Stimulated activated CD4-positive, alpha-beta T cell treated with anti-CD3 and anti-CD28 coated beads, Interleukin-2, amount 100 ng/mL, for 24 hours (primary cell): ENCODE measurements at places on chromosomes 1 and 21.

- no peak for DNase-seq
Observed at GRCh38 chr1:162552684-162553252, 8.8 kb upstream of the UAP1 start.

DNA sequence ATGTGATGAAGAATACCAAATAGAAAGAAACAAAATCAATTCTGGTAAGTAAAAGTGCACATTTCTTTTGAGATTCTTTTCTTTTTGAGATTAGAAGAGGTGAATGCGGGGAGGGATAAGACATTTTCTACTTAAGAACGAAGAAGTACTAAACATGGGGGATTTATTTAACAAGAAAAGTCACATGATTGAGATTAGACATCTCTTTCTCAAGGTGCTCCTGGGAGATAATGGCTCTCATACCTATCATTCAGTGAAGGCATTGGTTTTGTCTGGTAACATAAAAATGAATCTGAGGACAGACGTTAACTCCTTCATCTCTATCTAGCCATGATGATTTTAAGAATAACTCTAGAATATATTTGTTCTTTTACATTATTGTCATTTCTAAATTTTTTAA is 147.9 kb upstream of the SAMSN1 start:
- no peak for DNase-seq

- DNase-seq, result no peak
Observed at GRCh38 chr21:28025111-28025510, 967.6 kb downstream of the LTN1 start.

GRCh38 chr1:11787251-11787803 is 18.4 kb downstream of the MTHFR start:
- DNase-seq, result no peak

- DNase-seq, result no peak
Observed at GRCh38 chr1:179077396-179077795, 4.5 kb upstream of the TOR3A start.

- DNase-seq, result no peak
Observed at GRCh38 chr1:21703318-21703963, 34.3 kb upstream of the RAP1GAP start.

DNA sequence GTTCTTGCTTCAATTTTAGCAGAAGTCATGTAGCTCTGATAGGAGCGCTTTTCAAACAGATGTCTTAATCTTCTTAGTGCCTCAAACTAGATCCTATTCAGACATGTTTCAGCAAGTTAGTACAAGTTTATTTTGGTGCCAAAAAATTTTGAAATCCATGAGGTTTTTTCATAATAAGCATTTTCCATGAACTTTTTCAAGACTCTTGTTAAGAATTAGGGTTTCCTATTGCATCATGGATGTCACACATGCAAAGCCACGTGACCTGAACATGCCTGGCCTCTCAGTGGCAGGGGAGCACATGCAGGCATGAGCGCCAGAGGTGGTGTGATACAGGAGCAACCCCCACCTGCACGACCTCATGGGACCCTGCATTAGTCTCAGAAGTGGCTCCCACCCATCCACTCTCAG is 67.6 kb downstream of the POFUT2 start:
- DNase-seq, result no peak

DNA sequence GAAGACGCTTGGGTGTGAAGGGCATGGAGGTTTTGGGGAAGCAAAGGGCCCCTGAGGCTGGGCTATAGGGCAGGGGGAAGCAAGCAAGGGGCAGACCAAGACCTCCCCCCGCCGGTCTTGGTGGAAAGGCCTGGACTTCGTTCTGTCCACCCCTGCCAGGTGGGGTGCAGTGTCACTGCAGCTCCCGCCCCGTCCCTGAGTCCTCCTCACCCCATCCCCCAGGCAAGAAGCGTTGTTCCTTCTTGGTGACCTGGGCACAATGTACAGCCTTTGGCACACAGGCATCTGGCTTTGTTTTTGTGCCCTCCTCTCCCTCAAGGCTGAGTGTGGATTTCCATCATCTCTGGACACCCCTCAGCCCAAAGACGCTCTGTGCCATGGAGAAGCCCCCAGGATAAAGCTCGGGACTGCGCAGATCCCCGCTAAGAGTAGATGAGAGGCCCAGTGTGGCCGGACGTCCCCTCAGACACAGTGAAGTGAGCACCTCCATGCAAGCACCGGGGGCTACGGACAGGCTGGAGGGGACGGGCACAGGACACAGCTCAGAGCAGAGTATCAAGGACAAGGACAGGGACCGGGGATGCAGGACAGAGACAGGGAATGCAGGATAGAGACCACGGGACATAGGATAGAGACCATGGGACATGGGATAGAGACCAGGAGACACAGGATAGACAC is 89.4 kb upstream of the ACTRT2 start:
- no peak for DNase-seq

DNA sequence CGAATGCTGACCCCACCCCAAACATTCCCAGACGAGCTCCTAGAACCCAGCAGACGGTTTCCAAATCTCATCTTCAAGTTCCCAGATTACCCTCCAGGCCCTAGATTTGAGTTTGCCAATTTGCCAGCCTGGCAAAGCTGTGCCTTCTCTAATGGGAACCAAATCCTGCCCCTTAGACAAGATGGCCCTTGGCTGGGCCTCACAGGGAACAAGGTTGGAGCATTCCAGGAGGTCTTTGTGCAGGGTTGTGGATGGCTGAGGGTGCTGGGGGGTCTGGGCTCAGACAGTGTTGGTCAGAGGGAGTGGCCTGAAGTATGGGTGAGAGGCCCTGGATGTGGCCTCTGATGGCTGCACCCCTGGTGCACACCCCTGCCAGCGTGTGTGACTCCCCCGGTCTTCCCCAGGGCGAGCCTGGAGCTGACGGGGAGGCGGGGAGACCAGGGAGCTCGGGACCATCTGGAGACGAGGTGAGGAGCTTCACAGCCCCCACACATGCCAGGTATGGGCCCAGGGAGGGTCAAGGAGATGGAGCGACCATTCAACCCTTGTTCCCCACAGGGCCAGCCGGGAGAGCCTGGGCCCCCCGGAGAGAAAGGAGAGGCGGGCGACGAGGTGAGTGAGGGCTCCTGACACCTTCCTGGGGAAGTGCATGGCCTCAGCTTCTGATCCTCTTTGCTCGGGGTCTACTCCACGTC is 10.2 kb downstream of the COL6A1 start:
- no peak for DNase-seq

DNA sequence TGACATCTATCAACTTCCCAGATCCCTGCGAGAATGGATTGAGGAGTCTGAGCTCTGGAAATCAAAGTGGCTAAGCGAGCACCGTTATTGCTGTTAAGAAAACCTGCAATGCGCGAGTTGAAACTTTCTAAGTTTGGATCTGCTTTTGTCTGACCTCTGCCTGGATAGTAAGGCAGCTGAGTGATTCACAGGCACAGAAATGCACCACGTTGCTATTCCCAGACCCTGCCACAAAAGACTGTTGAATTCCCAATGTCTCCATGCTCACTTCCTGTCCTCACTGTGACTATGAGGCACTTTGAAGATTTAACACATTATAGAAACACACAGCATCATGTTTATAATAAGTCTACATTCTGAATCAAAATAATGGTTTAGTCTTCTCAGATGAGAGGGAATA is 27.1 kb upstream of the CNIH3 start:
- DNase-seq, result no peak

- peak; percentile 64 for DNase-seq
Observed at GRCh38 chr1:247639381-247639981, 34.1 kb downstream of the OR2G3 start.

- no peak for DNase-seq
Observed at GRCh38 chr1:148355976-148356375, 127.1 kb downstream of the PPIAL4G start.

DNA sequence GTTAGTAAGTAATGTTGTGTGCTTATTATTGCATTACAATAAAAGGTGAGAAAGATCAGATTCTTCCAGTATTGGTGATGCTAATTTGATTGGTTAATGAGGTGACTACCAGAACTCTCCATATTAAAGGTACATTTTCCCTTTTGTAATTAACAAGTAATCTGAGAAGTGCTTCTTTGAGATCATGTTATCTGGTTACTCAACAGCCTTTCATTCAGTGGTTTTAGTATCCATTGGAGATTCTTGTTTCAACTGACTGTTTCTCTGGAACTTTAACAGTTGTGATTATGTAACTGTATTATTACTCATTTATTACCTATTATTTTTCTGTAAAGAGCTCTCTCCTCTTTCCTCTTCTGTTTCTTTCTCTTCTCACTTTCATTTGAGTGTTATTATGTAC is 86.7 kb downstream of the PEX14 start:
- DNase-seq, result no peak
